ENCODE measurements at places on chromosomes 7 and 10.

DNA sequence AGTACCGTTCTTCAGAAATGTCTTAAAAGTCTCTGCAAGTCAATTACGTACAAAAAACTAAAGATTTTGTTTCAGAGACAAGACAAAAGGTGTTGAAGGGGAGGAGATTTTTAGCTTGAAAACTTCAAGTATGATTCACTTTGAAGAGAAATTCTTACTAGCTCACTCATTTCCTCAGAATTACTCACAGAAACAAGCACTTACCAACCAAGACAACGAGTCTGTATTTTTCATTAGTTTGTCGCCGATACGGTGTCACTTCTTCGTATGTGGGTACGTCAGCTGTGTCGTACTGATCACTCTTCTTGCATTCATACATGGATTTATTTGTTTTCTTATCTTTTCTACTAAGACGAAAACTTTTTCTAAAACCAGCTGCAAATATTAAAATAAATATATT lies 90.6 kb upstream of the ODAD2 start:
- DNase-seq: no peak

- no peak for DNase-seq
Measured at GRCh38 chr10:128863823-128864405, 603.1 kb upstream of the MGMT start.

GRCh38 chr10:16653224-16653623 lies 131.5 kb upstream of the C1QL3 start:
- DNase-seq: no peak

- DNase-seq: no peak
Measured at GRCh38 chr7:32037650-32038198, 32.5 kb downstream of the PDE1C start.

- no peak for DNase-seq
Measured at GRCh38 chr7:75638594-75639070, 100.1 kb downstream of the HIP1 start.

DNA sequence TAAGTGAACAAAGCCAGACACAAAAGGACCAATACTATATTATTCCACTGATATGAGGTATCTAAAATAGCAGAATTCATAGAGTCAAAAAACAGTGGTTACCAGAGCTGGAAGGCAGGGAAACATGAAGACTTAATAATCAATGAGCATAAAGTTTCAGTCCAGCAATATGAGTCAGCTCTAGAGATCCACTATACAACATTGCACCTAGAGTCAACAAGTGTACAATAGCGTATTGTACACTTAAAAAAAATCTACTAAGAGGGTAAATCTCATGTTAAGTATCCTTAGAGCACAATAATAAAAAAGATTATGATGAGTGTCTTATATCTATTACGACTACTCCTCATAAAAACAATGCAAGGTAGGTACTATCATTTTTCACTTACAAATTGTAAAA lies 36.1 kb downstream of the C10orf90 start:
- DNase-seq: no peak

DNA sequence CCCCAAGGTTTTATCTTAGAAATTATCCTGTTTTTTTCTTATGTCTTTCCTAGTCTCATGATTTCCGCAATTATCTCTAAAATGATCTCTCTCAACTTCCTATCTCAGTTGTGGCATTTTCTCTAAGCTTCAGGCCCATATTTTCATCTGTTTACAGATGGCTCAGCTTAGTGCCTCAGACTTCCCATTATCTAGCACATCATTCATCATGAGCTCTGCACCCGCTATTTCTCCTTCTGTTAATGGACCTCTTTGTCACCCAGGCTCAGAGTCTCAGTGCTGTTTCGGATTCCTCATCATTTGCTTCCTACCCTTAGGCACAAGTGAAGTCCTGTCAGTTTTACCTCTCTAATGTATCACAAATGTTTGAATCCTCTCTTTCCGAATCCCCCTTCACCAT lies 84.1 kb downstream of the BMPR1A start:
- no peak for DNase-seq
